Frontal cortex (tissue), 4 donors: ENCODE measurements at places on chromosomes 2 and 18.

DNA sequence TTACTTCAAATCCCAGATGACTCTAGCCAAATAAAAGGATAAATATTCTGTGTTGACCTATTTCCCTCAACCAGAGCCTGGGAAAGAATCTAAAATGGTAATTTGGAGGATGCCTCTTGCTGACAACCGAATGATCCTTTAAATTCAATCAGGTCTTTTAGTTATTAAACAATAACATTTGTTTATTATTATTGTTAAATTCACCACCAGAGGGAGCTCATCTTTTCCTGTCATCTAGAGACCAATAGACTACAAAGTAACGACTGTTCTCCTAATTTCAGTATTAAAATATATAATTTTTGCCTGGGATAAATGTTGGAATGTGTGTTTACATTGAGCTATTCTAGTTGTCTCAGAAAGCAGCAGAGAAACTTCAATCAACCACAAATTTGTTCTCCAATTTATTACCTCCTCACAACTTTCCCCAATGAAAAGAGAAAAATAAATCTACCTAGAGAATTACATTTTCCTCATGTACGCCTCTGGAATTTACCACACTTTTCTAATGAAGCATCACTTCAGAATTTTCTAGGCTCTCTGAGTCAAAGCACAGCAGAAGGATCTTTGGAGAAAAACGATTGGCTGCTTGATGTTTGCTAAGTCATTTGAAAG, 142.7 kb downstream of the SCG2 start:
- DNase-seq: no peak

DNA sequence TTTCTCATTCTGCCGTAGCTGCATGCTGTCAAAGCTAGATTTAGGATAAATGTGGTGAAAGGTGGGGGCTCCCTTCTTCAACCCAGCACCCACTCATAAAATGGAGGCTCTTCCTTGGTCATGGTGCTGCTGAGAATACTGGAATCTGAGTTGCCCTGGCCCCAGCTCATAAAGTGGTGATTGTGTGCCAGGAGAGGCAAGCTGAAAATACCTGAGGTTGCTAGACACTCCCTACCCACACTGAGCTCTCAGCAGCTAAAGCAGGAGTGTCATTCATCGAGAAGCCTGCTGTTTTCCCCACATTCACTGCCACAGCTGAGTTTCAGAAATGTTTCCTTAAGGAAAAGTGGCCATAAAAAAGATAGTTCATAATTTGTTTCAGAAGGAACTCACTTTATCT, 297.1 kb upstream of the RBMS1 start:
- DNase-seq: no peak

DNA sequence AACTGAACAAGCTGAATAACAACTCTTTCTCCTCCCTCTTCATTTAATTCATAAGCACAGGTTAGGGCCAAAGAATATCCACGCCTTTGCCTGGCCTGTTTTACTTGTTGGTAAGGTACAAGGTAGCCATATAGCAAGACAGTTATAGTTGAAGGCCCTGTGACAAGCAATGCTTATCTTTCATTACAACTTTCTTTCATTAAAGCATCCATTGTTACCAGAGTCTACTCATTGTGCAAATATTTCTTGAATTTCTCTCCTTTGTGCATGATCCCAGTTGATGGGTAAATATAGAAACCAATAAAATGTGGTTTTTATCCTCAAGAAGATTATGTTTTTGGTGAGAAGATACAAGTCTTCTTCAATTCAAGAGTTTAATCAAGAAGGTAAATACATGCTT, 140.2 kb downstream of the UBE2E3 start:
- DNase-seq: no peak

GRCh38 chr2:32061973-32062861, 1.1 kb upstream of the SPAST start:
- DNase-seq: peak; percentile 37

- DNase-seq: no peak
Observed at GRCh38 chr2:9329497-9329896, 93.8 kb downstream of the ITGB1BP1 start.

DNA sequence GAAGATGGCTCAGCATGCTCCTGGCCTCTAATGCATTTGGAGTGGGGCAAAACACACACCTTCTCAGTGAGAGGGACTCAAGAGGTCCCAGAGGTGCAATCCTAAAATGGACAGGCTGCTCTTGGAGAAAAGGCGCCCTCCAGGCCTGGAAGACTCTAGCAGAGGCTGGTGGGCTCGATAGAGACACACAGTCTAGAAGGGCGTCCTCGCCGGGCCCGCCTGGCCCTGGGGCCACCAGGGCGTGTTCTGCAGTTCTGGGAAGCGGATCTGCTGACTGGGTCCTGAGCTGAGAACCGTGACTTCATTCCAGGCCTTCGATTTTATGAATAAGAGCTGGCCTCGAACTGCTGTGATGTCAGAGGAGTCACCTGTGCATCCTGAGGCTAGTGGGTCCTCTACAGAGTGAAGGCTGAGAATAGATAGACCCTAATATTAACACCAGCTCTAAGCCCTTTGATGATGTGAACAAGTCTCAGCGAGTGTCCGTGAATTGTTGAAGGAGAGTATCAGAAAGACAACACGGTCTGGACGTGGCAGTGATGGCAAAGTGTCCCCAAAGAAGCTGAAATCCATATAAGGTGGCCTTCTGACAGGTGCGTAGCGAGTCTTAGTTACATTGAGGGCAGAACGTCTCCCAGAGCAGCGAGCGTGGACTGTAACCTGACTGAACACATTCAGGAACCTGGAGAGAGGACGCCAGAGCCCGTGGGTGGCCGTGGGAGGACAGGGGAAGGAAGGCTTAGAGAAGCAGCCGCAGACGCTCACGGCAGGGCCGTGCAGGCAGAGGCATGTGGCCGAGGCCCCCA, 136.9 kb downstream of the PTGR3 start:
- no peak for DNase-seq

- no peak for DNase-seq
Observed at GRCh38 chr18:76953583-76954233, 131.4 kb downstream of the ZNF236 start.

DNA sequence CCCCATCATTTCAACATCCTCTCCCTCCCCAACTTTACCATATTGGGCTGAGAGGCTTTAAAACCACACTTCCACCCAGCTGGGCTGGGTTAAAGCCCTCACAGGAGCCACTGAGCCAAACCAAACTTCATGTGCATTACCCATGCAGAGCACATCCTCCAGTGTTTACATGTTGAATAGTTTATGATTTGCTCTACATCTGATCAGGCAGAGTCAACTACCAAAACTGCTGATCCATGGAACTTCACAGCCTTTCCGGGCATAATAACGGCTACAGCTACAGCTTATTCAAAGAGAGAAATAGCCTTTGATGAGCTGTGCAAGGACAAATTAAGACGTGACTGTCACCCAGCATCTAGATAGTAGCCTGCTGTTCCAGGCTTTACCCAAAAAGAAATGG, 39.0 kb downstream of the MAIP1 start:
- no peak for DNase-seq

- no peak for DNase-seq
Observed at GRCh38 chr2:1856475-1856874, 112.2 kb upstream of the PXDN start.

GRCh38 chr2:61926531-61927477, 21.3 kb downstream of the COMMD1 start:
- no peak for DNase-seq

DNA sequence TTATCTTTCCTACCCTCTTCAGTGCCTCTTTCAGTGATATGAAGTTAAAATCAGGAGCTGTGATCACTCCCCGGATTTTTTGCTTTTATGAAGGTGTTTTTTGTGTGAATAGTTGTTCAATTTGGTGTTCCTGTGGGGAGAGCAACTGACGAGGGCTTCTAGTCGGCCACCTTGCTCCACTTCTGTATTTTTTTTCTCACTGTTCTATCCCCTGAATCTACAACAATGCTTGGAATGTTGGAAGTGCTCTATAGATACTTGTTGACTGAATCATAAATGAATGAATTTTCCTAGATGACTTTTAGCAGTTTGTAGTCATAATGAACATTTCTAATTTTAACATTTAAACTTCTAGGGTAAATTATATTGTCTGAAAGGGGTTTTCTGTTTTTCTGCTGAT, 247.3 kb downstream of the ZNF385B start:
- no peak for DNase-seq

DNA sequence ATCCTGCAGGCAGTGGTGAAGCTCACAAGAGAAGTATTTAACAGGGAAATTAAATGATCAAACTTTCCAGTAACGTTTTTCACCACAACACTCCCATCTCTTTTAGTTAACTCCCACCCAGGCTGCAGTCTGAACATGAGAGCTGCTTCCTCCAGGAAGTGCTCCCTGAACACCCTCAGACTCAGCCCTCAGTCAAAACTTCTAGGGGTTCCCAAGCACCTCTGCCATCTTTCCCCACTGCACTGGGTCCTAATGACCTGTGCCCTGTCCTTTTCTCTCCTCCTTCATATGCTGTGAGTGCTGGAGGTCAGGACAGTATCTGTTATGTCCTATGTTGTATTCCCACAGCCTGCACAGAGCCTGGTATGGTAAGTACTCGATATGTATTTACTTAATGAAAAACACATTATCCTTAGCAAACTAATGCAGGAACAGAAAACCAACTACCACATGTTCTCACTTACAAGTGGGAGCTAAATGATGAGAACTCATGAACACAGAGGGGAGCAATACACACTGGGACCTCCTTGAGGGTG, 49.2 kb upstream of the ASPRV1 start:
- no peak for DNase-seq

GRCh38 chr2:121209014-121209610, 75.9 kb downstream of the TFCP2L1 start:
- DNase-seq: no peak

- DNase-seq: peak; percentile 57
Observed at GRCh38 chr2:84302513-84303412, 156.3 kb downstream of the SUCLG1 start.

DNA sequence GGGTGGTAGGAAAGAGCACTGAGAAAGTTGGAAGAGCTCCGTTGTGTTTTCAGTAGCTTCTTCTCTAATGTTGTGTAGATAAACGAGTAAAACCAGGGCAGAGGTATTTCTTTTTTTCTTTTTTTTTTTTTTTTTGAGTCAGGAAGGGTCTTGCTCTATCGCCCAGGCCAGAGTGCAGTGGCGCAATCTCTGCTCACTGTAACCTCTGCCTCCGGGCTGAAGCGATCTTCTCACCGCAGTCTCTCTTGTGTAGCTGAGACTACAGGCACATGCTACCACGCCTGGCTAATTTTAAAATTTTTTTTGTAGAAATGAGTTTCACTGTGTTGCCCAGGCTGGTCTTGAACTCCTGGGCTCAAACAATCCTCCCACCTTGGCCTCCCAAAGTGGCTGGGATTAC, 6.6 kb downstream of the GRHL1 start:
- DNase-seq: no peak

GRCh38 chr18:45168866-45169600, 446.2 kb upstream of the SLC14A2 start:
- DNase-seq: no peak

DNA sequence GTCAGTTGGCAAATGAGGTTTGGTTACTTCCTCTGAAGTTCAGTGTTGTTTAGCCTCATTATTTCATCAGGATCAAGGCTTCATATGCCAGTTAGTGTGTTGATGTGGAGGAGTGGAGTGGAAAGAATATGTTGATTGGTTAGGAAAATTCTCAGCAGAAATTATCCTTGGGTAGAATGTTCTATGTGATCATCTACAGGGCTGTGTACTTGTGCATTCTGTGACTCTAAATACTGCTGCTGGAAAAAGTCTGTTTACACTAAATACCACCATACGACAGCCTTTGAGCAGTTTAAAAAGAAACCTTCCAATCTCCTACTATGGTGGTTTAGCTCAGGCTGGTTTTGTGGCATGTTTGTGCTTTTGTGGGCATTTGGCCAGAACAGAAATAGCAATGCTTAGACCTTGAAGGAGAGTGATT, 25.8 kb downstream of the CAB39 start:
- no peak for DNase-seq
